ENCODE measurements at places on chromosomes 16 and 17. TPM values are rescaled to one million over a fixed set of nuclear protein-coding genes. Genes with fewer than 3 reads are reported as not detected.

BEAN1 gene
- total RNA-seq, result 0.09 TPM

PRDM7 gene
- total RNA-seq, result not detected

RND2 gene
- total RNA-seq, result 0.45 TPM

TEX14 gene
- not detected for total RNA-seq

EFNB3 gene
- 0.90 TPM for total RNA-seq

KRTAP3-1 gene
- not detected for total RNA-seq

KRT31 gene
- total RNA-seq, result 0.09 TPM

VMP1 gene
- 234 TPM for total RNA-seq

CLEC19A gene
- not detected for total RNA-seq

FOXL1 gene
- total RNA-seq, result 0.90 TPM

PSMD3 gene
- total RNA-seq, result 73.5 TPM

HOXB2 gene
- total RNA-seq, result 9.0 TPM

TBC1D3G gene
- total RNA-seq, result not detected

SDR42E1 gene
- 0.08 TPM for total RNA-seq

ANKRD40CL gene
- total RNA-seq, result not detected

PGAP6 gene
- 25.2 TPM for total RNA-seq

CCL23 gene
- total RNA-seq, result not detected

EXOC3L1 gene
- total RNA-seq, result 0.98 TPM

NPIPA8 gene
- total RNA-seq, result not detected

KCNAB3 gene
- not detected for total RNA-seq

CCDC200 gene
- not detected for total RNA-seq

Data from fibroblast of the aortic adventitia (primary cell).